ENCODE measurements at places on chromosomes 7 and 10.

DNA sequence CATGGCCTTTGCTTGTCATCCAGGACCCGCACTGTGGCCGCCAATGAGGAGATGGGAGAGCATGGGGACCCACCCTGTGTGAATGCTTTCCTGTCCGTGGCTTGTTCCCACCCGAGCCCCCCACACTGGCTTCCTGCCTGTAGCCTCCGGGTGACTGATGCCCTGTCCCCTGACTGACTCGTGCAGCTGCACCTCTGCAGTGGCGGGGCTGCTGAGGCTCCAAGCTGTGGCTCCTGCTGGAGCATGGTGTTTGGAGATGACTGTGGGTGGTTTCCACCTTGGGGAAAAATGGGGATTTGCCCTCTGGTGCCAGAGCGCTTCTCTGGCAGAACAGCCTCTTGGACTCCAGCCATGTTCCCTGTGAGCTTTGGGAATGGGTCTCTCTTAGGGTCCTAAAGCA, 2.1 kb downstream of the CAMK1D start:
- DNase-seq, result no peak

GRCh38 chr7:92228742-92229141, 17.0 kb downstream of the KRIT1 start:
- no peak for DNase-seq

DNA sequence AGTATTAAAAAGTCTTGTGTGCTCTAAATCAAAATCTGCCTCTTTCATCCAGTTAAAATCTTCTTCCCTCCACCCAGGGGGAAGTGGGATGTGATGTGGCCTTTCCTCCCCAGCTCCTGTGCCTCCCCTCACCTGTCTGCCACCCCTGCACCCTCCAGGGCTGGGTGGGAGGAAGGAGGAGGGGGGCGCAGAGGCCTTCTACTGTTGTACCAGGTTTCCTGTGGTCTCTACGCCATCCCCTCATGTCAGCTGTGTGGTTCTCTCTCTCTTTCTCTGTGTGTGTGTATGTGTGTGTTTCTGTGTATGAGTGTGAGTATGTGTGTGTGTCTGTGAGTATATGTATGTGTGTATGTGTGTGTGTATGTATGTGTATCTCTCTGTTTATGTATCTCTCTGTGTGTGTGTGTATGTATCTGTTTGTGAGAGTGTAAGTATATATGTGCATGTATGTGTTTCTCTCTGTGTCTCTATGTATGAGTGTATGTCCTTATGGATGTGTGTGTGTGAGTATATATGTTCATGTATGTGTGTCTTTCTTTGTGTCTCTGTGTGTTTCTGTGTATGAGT, 45.5 kb upstream of the C10orf71 start:
- DNase-seq, result no peak

GRCh38 chr7:100400656-100401055, 27.4 kb downstream of the PILRA start:
- no peak for DNase-seq

GRCh38 chr7:45573204-45573603, 964 bp upstream of the ADCY1 start:
- no peak for DNase-seq

Data from SW 1271 (cell line).